HAP-1 (cell line): ENCODE measurements at places on chromosomes 5 and 9.

GRCh38 chr5:54115735-54116403 lies 194.5 kb downstream of the ARL15 start:
- DNase-seq = no peak

DNA sequence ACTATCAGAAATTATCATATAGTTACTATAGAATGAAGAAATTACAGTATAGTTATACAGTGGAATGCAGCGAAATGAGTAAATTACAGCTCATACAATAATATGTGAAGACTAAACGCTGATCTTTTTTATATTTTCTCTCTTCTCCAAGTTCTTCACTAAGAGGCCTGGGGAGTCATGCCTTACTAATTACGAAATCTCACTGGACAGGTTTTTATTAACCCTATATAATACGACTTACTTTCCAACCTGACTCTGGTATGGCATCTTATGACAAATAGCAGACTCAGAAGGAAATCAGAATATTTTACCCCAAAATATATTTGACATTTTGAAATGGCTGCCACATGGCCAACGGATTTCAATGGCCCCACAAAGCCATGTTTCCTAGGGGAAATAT lies 9.1 kb downstream of the CARNMT1 start:
- no peak for DNase-seq

GRCh38 chr5:134095293-134095692 lies 19.2 kb upstream of the TCF7 start:
- DNase-seq = no peak

GRCh38 chr5:152900332-152900731 lies 495.3 kb upstream of the NMUR2 start:
- no peak for DNase-seq

DNA sequence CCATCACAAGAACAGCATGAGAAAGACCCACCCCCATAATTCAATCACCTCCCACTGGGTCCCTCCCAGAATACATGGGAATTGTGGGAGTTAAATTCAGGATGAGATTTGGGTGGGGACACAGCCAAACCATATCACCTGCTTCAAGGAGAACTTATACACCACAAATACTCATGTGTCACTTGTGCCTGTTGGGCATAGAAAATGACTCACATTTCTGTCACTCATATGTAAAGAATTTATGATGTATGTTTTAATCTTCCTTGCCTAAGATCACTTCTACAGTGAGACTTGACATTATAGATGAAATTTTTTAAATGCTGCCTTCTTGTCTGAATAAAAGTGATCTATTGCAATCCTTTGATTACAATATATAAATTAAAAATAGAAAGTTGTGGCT lies 23.0 kb upstream of the PRDM6 start:
- DNase-seq = no peak

- DNase-seq = no peak
These were observed 15.8 kb upstream of the HMHB1 start for GRCh38 chr5:143796125-143796524.

- no peak for DNase-seq
These were observed 56.1 kb upstream of the FSTL4 start for GRCh38 chr5:133668458-133668857.
